ENCODE measurements at places on chromosomes 2 and 18. TPM values are rescaled to one million over a fixed set of nuclear protein-coding genes. Genes with fewer than 3 reads are reported as not detected.

DNA sequence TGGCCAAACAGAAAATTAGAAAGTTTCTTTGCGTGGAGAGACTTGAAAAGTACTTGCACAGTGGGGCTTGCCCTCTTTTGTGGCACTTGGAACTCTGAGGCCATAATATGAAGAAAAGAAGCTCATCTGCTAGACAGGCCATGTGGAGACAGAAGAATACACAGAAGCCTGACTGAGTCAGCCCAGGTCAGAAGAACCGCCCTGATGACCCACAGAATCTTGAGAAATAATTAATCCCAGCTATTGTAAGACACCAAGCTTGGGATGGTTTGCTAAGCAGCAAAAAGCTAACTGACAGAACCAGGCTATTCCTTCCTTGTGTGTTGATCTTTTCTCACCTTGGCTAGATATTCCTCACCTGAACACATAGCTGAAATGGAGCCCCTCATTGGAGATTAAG is 33.7 kb downstream of the G6PC2 start:
- no peak for DNase-seq

DNA sequence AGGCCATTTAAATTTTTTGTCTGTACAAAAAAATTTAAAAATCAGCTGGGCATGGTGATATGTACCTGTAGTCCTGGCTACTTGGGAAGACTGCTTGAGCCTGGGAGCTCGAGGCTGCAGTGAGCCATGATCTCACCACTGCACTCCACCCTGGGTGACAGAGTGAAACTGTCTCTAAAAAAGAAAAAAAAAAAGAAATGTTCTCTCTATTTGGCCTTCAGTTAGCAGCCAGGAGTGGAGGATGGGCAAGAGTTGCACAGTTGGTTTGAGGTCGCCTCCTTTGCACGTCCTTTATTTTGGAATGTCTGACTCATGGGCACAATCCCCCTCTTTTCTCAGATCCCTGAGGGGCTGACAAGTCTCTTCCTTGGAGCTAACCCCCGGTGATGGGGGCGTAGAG is 26.3 kb downstream of the ITM2C start:
- DNase-seq: no peak

GRCh38 chr2:35447821-35448220 is 907.8 kb upstream of the CRIM1 start:
- DNase-seq: no peak

DNA sequence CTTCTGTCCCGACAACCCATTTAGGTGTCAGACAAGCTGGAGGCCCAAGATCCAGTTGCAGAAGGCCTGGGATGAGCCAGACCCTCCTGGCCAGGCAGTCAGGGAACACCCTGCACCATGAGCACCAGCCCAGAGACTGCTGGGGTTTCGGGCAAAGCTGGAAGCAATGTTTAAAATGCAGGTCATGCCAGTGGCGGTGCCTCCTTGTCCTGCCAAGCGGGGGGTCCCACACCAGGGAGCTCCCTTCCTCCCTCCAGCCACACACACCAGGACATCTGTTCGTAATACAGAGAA is 230.2 kb downstream of the ATAD2B start:
- DNase-seq: no peak

GRCh38 chr2:77567723-77568122 is 45.5 kb upstream of the LRRTM4 start:
- DNase-seq: no peak

- DNase-seq: no peak
These were observed 472.2 kb upstream of the LINC00305 start for GRCh38 chr18:64620971-64621560.

- no peak for DNase-seq
These were observed 33.1 kb downstream of the MEX3C start for GRCh38 chr18:51164342-51164741.

- DNase-seq: no peak
These were observed 1074.4 kb upstream of the GYPC start for GRCh38 chr2:125581557-125581956.

- no peak for DNase-seq
These were observed 83.9 kb downstream of the PDK1 start for GRCh38 chr2:172639823-172640222.

DNA sequence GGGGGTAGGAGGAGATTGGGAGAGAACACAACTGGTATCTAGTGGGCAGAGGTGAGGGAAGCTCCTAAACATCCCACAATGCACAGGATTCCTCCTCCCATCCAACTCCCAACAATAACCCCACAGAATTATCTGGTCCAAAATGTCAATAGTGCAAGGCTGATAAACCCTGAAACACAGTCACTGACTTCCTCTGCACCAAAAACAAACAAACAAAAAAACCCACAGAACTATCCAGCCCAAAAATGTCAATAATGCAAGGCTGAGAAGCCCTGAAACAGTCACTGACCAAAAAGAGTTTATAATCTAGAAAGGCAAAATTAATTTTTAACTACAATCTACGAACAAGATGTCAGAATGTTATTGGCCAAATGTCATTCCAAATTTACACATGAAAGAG is 9.8 kb downstream of the TMX3 start:
- no peak for DNase-seq

- DNase-seq: no peak
These were observed 74.9 kb upstream of the ARL4C start for GRCh38 chr2:234571620-234572407.

- no peak for DNase-seq
These were observed 17.6 kb downstream of the MYL12B start for GRCh38 chr18:3279201-3280185.

DNA sequence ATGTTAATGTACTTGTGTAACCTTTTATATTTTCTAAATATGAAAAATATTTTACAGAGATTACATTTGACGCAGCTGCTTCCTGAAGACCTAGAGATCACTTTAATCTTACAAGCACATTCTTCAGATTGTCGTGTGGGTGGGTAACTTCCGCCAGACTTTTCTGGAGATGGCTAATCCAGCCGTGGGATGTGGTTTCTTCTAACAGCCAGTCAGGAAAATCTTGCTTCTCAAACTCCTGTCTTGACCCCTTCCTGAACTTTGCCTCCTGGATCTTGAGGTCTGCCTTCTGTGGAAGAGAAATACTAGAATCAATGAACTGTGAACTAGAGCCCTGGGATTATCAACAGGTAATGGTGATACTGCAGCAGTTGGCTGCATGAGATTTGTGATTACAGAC is 401.6 kb upstream of the TNP1 start:
- no peak for DNase-seq

- no peak for DNase-seq
These were observed 53.3 kb downstream of the CCDC148 start for GRCh38 chr2:158403237-158403636.

DNA sequence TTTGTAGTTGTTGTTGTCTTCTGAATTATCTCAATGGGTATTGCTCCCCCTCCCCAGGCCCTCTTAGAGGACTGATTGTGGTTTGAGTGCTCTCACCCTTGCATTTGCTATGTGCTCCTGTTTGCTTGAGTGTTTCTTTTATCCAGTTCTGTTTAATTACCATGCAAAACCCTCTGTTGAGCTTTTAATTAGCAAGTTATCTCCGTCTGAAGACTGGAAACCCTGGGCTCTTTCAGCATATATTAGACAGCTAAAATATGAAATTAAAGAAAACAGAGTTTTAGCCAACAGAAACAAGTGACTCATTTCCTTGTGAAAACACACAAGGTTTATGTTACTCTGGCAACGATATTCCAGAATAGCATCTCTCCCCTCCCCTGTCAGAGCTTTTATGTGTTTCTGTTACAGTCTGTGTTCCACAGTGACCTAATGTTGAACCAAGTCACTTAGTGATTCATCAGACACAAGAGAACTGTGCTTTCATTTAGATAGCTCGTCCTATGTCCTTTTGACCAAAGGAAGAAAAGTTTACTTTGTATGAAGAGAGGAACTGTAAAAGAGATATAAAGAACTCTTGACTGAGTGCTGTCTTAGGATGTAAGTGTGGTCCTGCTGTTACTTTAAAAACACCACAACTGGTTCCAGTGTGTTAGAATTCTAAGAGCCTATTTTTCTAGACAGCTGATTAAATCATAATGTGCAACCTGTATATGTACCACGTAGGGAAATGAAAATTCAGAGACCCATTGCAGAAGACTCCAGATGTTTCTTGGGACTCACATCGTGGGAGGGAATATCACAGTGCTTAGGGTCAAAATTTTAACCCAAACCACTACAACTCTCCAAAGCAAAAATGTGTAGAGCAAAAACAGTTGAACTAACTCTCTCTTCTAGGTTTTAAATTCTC is 172.8 kb upstream of the RBMS1 start:
- no peak for DNase-seq

- DNase-seq: no peak
These were observed 72.2 kb downstream of the LNPK start for GRCh38 chr2:175929850-175930249.

DNA sequence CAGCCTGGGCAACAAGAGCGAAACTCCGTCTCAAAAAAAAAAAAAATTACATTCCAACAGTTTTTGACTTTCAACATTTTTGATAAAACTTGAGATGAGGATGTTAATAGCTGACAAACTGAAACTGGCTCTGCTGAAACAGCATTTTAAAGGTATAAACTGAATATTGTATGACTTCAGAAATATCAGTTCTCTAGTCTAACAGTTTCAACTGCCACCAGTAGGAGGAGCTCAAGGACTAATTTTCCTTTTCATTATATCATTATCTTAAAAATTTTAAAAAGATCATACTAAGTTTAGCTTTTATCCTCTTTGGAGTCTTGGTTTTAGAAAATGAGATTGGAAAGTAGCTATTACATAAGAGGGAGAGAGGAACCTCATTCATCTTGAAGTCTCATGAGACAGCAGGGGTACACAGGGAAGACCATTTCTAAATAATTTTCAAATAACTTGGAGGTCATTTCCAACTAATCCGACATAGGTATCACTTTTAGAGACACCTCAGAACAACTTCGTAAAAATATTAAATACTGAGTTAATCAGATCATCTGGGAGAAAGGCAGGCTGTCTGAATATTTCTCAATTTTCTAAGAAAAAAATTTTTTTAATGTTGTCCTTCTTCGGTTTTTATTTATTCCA is 37.6 kb upstream of the MCM6 start:
- DNase-seq: no peak

DNA sequence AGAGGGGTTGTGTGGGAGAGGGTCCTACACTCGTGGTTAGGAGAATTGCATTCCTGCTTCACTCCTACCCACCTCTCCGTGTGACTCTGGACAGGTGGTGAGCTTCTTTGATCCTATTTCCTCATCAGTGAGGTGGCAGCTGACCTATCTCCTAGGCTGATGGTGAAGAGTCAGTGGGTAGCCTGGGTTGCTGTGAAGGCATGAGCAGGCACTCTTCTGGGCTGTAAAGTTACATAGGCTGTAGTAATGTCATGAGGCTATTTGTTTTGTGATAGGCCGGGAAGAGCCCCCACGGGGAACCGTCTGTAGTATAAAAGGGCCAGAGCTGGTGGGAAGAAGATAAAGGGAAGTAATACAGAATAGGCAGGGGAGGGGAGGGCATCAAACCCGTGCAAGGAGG is 83.8 kb downstream of the TMEM247 start:
- DNase-seq: no peak

- no peak for DNase-seq
These were observed 35.8 kb upstream of the FIGN start for GRCh38 chr2:163771596-163771995.

GRCh38 chr2:38829971-38830370 is 45.8 kb downstream of the DHX57 start:
- no peak for DNase-seq

- no peak for DNase-seq
These were observed 172.7 kb upstream of the TRIB2 start for GRCh38 chr2:12543978-12544558.

DNA sequence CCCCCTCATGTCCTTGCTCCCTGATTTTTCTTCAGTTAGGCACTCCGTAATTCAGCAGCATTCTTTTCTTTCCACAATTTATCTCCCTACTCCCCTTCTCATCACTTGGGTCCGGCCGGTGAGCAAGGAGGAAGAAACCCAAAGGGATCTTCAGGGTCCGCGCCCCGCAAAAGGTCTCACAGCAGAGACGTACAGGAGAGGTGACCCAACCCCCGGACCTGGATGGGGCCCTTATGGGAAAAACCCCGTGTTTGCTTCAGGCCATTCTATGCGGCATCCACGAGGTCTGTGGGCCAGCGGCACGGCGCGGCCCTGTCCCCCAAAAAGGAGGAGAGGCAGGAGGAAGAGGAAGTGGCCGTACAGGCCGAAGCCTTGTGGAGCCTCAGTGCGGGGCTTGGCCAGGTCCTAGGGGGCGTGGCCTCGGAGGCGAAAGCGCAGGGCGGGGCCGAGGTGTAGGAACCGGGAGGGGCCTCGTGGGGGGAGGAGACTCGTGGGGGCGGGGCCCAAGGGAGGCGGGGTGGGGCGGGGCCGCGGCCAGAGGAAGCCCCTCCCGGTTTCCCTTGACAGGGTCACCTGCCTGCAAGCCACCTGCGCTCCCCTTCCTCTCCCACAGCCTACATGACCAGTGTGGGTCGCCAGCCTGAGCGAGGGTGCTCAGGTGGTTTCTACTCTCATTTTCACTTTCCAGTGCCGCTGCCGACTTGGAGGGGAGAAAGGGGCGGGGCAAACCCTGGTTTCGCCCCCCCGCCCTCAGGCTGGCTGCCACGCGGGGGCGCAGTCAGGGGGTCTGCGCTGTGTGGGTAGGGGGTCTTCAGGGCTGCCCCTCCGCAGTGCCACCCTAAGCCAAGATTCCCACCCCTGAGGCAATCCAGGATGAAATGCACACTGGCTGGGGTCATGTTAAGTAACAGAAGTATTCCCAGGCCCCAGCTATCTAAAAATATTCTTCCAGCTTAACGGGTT is 156.4 kb upstream of the XPO1 start:
- peak; percentile 98 for DNase-seq

- DNase-seq: no peak
These were observed 73.0 kb downstream of the FSIP2 start for GRCh38 chr2:185811580-185811979.

DNA sequence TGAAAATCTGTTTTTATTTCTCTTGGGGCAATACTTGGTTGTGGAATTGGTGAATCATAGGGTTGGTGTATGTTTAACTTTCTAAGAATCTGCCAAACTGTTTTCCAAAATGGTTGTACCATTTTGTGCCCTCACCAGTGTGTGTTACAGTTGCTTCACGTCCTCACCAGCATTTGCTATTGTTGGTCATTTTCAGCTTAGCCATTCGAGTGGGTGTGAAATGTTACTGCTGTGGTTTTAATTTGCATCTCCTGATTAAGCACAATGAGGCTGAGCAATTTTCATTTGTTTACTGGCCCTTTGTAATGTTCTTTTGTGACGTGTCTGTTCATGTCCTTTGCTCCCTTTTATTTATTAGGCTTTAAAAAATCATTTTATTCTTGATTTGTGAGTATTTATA is 49.7 kb downstream of the FOSL2 start:
- no peak for DNase-seq

The SLC16A14 gene
- total RNA-seq: 2.5 TPM

The MAL gene
- total RNA-seq: not detected

The ICA1L gene
- total RNA-seq: 5.3 TPM

The RNMT gene
- total RNA-seq: 23.2 TPM

The SERPINB3 gene
- total RNA-seq: not detected

The SERPINB12 gene
- total RNA-seq: not detected

The FRZB gene
- 5.5 TPM for total RNA-seq

The OR6B2 gene
- not detected for total RNA-seq

The MARCHF4 gene
- total RNA-seq: not detected

The UPP2 gene
- total RNA-seq: not detected

The B3GNT7 gene
- total RNA-seq: 3.9 TPM

The UGT1A10 gene
- total RNA-seq: not detected

All from mesenteric fat pad (tissue), 1 donor.